Eye (tissue), 1 donor: ENCODE measurements at places on chromosomes 2 and 18.
A peak's percentile ranks its signal among the peaks of the same experiment; 100 is the strongest.

- peak; percentile 49 for DNase-seq
These were observed 11.6 kb downstream of the EN1 start for GRCh38 chr2:118835746-118836410.

DNA sequence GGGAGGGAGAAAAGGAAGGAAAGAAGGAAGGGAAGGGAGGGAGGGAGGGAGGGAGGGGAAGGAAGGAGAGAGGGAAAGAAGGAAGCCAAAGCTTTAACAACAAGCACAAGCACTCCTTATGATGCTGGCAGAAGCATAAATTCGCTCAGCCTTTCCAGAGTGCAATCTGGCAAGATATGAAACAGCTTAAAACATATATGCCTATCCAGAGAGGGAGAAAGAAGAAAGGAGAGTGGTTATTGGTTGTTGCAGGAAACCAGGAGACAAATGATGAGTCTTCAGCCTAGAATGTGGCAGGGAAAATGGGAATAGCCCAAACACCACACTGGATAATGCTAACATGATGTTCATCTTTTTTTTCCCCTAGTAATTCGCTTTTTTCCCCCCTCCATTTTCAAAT lies 64.0 kb downstream of the STPG4 start:
- DNase-seq, result no peak

DNA sequence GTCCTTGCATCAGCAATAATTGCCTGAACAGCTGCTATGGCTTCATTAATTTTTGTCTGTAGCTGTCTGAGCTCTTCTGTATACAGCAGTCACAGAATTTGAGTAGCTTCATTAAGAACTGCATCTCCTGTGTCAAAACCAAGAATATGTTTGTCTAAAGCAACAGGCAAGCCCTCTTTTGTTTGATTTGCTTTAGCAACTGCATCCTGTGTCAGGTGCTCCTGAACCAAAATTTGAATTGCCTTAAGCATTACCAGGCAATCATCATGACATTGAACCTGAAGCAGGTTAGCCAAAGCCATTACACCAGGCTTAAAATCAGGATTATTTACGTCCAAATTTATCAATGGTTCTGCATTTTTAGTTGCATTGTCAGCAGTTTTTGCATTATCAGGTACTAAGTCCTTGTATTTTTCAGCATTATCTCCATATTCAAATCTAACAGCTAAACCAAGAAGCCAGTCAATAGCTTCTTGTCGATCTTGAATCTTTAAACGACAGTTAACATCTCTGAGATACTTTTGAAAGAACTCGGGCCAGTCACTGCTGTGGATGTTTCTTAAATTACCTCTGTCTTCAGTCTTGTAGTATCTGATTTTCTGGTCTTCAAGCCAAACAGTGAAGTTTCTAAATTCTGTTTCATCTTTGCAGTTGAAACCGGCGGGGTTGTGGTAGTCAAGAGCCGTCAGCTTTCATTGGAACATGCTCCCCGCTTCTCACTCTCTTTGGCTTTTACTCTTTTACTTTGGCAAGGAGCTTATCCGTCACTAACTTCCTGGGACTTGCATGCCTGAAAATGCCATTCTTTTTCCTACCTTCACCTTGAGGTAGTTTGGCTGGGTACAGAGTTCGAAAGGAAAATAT lies 42.2 kb downstream of the MERTK start:
- DNase-seq, result no peak

GRCh38 chr2:19843992-19844515 lies 57.7 kb downstream of the TTC32 start:
- DNase-seq, result no peak

GRCh38 chr18:63266888-63267790 lies 52.4 kb downstream of the BCL2 start:
- peak; percentile 38 for DNase-seq

DNA sequence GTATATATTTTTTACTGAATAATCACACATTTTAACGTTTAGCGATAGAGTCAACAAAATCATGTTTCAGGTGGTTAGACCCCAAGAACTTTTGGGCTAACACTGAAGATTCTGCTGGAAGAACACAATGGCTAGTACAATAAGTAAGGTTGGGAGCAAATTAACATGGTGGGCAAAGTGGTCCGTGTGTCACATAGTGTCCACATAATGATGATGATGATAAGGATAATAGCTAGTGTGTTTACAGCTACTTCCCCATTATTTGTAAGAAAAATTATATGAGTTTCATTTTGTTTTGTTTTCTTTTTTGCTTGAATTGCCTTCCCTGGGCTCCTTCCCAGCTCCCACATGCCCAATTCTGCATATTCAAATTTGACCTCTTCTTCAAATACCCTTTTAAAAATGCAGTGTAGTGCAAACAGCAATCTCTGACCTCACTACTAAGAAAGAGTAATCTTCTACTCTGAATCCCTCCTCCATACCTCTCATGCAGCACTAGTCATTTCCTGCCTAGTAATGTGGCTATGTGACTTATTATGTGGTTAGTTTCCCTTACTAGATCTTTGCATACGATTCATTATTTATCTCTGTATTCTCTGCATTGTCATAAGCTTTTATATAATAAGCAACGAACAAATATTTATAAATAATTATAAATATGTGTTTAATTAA lies 16.9 kb upstream of the VPS54 start:
- DNase-seq, result no peak

- no peak for DNase-seq
These were observed 25.5 kb upstream of the TUBB6 start for GRCh38 chr18:12282442-12283039.

GRCh38 chr18:63819786-63820185 lies 44.6 kb downstream of the SERPINB7 start:
- DNase-seq, result no peak

DNA sequence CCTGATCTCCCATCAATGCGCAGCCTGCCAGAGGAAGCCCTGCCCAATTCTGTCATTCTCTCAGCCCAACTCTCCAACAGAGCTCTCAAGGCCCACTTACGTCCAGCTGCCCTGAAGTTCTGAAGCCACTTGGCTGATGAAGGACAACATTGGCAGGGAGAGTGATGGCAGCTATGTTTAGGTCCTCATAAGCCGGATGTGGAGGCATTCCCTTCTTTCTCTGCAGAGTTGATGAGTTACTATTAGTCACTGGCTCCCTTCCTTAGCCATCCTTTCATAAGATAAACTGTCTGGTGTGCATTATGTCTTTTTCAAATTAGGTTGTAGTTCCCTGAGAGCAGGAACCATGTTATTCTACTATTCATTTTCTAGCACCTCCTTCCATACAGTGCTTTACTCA lies 22.5 kb upstream of the TACR1 start:
- DNase-seq, result no peak
